Tibial artery (tissue), 4 donors: ENCODE measurements at places on chromosomes 12 and 14.

DNA sequence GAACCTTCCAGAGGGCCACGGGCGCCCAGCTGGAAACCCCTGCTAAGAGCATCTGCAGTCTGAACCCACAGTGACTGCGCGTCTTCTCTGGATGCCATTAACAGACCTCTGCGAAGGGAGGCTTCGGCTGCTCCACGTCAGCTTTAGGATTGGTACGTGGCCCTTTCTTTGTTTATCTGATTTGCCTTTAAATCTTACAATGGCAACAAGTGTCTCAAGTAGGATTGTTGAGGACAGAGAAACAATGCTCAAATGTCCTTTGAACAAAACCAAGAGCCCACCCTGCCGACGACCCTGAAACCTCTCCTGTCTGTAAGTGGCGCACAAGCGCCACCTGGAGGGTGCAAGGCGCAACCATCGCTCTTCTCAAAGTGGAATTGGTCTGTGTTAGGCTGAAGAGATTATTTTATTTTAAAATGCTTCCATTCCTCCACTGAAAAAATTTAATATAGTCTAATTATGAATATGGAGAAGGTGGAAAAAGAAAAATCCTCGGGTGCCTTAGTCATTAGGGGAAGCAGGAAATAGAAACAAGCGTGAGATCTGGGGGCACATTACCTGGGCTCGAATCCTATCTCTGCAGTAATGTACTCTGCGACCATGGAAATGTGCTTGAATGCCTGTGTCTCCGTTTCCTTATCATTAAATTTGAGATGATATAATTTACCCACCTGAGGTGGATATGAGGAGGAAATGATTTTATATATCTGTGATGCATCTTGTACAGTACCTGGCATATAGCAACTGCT is 82.6 kb upstream of the PTPRB start:
- DNase-seq, result peak; percentile 32

GRCh38 chr14:104926619-104927431 is 2.1 kb downstream of the PLD4 start:
- no peak for DNase-seq

DNA sequence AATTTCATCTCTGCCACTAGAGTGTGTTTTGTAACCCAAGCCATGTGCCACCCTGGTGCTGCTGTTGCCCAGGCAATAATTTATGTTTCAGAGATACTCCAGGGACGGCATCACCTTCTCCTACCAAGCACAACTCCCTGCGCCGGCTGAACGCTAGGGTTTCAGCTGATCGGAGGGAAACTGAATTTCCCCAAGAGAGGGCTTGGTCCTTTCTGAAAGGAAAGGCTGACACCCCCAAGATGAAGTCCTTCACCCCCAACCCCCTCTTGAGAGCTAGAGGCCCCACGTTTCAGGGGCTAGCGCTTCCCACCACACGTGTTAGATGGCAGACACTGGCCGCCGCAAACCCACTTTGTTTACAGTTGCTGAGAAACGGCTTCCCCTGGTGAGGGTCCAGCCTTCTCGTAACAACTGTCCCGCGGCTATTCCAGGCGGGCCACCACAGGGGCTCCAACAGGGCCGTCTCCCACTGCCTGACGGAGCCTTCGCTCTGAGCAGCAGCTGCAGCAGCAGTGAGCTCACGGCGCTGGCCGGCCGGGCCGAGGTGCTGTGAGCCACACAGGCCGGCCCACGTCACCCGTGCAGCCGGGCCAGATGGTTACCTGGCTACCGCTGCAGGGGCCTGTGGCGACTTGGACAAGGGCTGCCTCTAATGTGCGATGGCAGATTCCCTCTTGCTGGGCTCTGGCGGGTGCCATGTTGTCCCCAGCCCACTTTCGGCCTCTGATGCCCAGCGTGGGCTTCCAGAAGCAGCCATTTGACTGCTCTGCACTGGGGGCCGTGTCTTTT is 66.4 kb downstream of the TESC start:
- DNase-seq, result no peak

- DNase-seq, result no peak
Measured at GRCh38 chr14:55701638-55702037, 121.6 kb downstream of the KTN1 start.

DNA sequence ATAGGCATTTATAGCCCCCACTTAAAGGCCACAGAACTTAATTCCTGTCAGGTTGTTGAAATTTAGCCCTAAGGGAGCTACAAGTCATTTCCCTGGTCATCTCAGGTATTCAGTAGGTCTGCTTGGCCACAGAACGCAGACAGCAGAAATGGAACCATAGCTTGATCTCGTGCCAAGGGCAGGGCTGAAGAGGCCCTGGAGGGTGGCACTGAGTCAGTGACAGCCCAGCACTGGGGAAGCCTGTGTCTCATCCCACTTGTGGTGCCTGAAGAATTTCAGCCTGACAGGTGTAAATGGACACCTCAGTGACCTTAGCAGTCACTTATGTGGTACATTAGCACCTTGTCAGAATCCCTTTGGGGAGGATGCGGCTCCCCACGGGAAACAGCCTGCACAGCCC is 6.6 kb downstream of the PRKAB1 start:
- DNase-seq, result no peak

DNA sequence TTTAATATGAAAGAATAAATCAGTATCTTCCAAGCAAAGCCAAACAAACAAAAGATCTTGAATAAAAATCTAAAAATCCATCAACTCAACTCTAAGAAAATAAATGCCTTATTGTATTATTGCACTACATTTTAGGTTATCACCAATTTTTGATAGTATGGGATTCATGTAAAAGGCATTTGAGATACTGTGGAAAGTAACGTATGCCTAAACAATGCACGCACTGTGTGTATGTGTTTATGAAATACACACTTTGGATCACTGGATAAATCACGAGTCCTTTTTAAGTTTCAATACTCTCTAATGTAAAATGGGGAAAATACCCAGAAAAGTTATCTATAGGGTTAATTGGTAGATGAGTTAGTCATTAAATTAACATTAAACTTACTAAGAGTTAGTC is 17.7 kb downstream of the WBP11 start:
- DNase-seq, result no peak

- DNase-seq, result no peak
Measured at GRCh38 chr12:109517619-109518018, 40.2 kb downstream of the UBE3B start.

- DNase-seq, result no peak
Measured at GRCh38 chr12:87943023-87943422, 86.2 kb downstream of the C12orf50 start.

DNA sequence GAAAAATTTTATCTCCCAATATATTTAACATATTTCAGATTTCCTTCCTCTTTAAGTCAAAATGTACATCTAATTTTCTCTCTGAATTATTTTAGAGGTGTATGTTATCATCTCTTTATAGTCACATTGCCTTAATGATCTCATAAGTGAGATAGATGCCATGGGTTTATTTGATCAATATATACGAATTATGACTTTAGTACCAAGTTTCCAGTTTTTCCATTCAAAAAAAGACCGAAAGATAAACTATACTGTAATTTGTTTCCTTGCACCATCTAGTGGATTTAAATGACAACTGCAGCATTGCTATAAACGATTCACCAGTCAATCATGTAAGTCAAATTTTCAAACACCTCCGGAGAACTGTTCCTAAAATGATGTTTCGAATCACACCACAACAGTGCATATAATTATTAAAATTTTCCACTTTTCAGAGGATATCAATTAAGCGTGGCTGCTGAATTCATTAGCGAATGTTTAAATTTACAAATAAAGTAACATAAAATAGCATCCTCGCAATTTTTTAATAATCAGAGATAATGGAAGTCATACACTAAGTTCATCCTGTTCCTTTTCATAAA is 419 bp upstream of the ATXN7L3B start:
- no peak for DNase-seq

- peak; percentile 69 for DNase-seq
Measured at GRCh38 chr12:122834921-122835749, at the start of gene HIP1R. Gene HIP1R, plus strand, starts transcription at chr12:122835457. Its CDS starts 94 bp downstream, at chr12:122835551.

GRCh38 chr14:76882651-76883050 is 56.4 kb downstream of the LRRC74A start:
- DNase-seq, result no peak

DNA sequence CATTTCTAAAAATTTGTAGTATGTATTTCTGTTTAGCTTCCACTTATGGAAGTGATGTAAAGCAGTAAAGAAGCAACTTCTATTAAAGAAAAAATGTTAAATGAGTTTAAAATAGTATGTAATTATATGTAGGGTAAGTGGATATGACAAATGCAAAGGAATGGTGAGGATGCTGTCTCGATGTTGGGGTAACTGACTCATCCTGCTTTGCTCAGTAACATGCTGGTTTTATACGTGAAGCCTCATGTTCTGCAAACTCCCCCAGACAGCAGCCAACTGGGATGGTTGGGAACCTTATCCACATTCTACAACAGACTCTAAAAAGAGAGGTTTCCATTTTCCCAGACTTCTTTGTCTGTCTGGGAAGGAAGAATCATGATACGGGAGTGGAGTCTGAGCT is 1006.4 kb upstream of the TMEM132C start:
- no peak for DNase-seq

- DNase-seq, result no peak
Measured at GRCh38 chr12:57624441-57625220, 8.4 kb downstream of the B4GALNT1 start.

- no peak for DNase-seq
Measured at GRCh38 chr12:2844786-2845185, 10.0 kb upstream of the NRIP2 start.

- no peak for DNase-seq
Measured at GRCh38 chr14:33120341-33120740, 181.7 kb downstream of the NPAS3 start.

GRCh38 chr12:106223485-106224354 is 24.1 kb downstream of the CKAP4 start:
- peak; percentile 55 for DNase-seq

DNA sequence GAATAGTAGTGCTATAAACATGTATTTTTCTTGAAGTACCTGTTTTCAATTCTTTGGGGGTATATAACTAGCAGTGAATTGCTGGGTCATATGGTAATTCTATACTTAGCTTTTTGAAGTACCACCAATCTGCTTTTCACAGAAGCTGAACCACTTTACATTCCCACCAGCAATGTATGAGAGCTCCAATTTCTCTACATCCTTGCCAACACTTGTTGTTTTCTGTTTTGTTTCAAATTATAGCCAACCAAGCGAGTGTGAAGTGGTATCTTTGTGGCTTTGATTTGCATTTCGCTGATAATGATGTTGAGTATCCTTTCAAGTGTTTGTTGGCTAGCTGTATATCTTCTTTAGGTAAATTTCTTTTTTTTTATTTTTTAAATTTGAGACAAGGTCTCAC is 95.7 kb downstream of the PAPLN start:
- DNase-seq, result no peak

DNA sequence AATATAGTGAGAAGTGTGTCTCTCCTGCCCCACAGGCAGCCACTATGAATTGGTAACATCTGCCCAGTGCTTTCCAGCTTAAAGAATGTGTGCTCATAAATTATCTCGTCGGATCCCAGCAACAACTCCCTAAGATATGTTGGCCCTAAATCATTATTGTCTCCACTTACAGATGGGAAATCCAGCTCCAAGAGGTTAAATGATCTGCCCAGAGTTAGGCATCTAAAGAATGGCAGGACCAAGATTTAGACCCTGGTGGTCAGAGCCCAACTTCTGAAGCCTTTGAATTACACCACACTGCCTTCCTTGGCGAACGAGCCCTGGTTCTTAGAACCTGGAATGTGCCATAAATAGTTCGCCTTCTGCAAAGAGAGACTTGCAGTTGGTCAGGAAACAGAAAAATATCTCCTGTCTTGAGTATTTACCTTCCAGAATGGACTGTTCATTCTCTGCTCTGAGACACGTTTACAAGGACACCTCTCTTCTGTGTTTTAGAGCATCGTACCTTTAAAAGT is 20.1 kb upstream of the PLEK2 start:
- no peak for DNase-seq

- peak; percentile 90 for DNase-seq
Measured at GRCh38 chr12:124392667-124393413, 97.9 kb downstream of the RFLNA start.

DNA sequence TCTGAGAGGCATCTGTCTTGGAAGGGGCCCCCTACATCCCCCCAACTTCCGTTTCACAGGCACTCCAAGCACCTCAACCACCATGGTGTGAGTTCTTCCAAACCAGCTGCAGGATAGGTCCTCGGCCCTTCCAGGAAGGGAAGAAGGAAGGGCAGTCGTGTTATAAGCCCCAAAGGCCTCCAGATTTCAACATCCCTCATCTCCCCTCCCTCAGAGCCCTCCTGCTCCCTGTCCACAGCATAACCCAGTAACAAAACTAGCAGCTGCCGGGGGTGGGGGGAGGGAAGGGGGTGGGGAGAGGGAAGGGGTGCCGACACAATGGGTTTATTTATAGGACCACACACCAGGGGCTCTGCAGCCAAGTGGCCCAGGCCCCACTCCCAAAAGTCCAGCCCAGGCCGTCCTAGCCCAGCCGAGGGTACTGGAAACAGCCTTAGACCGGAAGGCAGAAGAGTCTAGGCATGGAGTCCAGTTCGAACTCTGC is 18.3 kb downstream of the NCKAP5L start:
- DNase-seq, result no peak

GRCh38 chr14:96309896-96310330 is 53.2 kb downstream of the ATG2B start:
- no peak for DNase-seq

DNA sequence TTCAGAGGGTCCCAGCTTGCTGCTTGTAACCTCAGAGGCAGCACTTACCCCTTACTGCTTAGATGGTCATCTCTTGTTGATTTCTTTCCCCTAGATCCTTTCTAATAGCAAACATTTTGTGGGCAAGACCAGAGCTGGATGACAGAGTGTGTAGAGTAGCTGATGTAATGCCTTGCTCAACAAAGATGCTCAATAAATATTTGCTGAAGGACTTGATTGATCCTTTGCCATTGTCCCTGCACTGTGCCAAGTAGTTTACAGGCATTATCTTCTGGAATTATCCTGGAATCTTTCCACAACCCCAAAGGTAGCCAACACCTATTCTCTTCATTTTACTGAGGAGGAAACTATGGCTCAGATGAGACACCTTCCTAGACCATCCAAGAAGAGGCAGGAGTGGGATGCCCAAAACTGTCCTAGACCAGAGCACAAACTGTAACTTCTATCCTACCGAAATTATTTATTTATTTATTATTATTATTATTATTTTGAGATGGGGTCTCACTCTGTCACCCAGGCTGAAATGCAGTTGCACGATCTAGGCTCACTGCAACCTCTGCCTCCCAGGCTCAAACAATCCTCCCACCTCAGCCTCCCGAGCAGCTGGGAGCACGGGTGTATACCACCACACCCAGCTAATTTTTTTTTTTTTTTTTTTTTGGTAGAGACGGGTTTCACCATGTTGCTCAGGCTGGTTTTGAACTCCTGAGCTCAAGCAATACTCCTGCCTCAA is 1.4 kb downstream of the MMAB start:
- no peak for DNase-seq

GRCh38 chr14:85358136-85358785 is 171.7 kb upstream of the FLRT2 start:
- no peak for DNase-seq
